ENCODE measurements at places on chromosomes 4 and X. TPM values are rescaled to one million over a fixed set of nuclear protein-coding genes. Genes with fewer than 3 reads are reported as not detected.

HTT gene
- total RNA-seq: 68.2 TPM

SERTM2 gene
- not detected for total RNA-seq

TEX13C gene
- not detected for total RNA-seq

USP26 gene
- total RNA-seq: not detected

VCX2 gene
- total RNA-seq: not detected

TLR7 gene
- not detected for total RNA-seq

GLRA3 gene
- total RNA-seq: not detected

MAGED4 gene
- not detected for total RNA-seq

ZNF330 gene
- total RNA-seq: 40.0 TPM

VGLL1 gene
- not detected for total RNA-seq

IL2 gene
- 0.75 TPM for total RNA-seq

DSPP gene
- total RNA-seq: not detected

FAM9B gene
- 0.11 TPM for total RNA-seq

PHOX2B gene
- total RNA-seq: not detected

TBX22 gene
- total RNA-seq: not detected

FRMPD4 gene
- not detected for total RNA-seq

SH3BGRL gene
- 76.2 TPM for total RNA-seq

SULT1E1 gene
- not detected for total RNA-seq

OCIAD1 gene
- total RNA-seq: 106 TPM

DRP2 gene
- 0.82 TPM for total RNA-seq

S100P gene
- total RNA-seq: 37.1 TPM

PF4V1 gene
- total RNA-seq: not detected

NSUN7 gene
- not detected for total RNA-seq

CPZ gene
- total RNA-seq: not detected

RAB9B gene
- total RNA-seq: 0.98 TPM

ABCD1 gene
- total RNA-seq: 13.1 TPM

DCX gene
- not detected for total RNA-seq

SLC25A14 gene
- total RNA-seq: 12.2 TPM

RPS6KA6 gene
- total RNA-seq: 0.05 TPM

GSX2 gene
- not detected for total RNA-seq

PTTG2 gene
- total RNA-seq: 1.9 TPM

ANKRD50 gene
- total RNA-seq: 0.39 TPM

CXCL6 gene
- not detected for total RNA-seq

CCNB3 gene
- total RNA-seq: 1.5 TPM

PLAC8 gene
- total RNA-seq: 127 TPM

RNF175 gene
- not detected for total RNA-seq

DUSP21 gene
- total RNA-seq: not detected

KCTD8 gene
- total RNA-seq: not detected

HPGD gene
- 1.6 TPM for total RNA-seq

OTC gene
- total RNA-seq: not detected

GC gene
- total RNA-seq: not detected

ATP2B3 gene
- not detected for total RNA-seq

UCP1 gene
- total RNA-seq: not detected

CCDC120 gene
- total RNA-seq: 7.1 TPM

MUC7 gene
- total RNA-seq: not detected

CFI gene
- not detected for total RNA-seq

VSIG4 gene
- not detected for total RNA-seq
